Activated T-cell treated with anti-CD3 and anti-CD28 coated beads, Interleukin-2, amount 50 U/mL, for 1 hour (primary cell): ENCODE measurements at places on chromosomes 2 and 18.
A peak's percentile ranks its signal among the peaks of the same experiment; 100 is the strongest.

GRCh38 chr2:134429886-134430285 is 176.0 kb downstream of the MGAT5 start:
- no peak for DNase-seq

DNA sequence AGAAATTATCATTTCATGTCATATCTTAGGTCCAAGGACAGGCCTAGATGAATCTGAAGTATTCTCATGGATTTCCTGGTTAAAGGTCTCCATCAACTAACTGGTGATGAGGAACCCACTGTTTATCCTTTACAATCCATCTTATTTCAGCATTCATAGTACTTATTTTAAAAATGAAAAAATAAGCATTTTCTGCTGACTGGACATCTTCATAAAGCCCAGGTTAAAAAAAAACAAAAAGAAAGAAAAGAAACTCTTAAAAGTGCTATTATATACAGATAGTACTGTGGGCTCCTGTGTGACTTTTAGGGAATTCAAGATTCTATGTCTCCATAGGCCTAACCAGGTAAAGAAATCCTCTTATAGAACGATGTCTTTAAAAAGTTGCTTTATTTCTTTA is 7.1 kb downstream of the ERBB4 start:
- DNase-seq = no peak

GRCh38 chr2:23760736-23761135 is 166.2 kb downstream of the ATAD2B start:
- DNase-seq = no peak

DNA sequence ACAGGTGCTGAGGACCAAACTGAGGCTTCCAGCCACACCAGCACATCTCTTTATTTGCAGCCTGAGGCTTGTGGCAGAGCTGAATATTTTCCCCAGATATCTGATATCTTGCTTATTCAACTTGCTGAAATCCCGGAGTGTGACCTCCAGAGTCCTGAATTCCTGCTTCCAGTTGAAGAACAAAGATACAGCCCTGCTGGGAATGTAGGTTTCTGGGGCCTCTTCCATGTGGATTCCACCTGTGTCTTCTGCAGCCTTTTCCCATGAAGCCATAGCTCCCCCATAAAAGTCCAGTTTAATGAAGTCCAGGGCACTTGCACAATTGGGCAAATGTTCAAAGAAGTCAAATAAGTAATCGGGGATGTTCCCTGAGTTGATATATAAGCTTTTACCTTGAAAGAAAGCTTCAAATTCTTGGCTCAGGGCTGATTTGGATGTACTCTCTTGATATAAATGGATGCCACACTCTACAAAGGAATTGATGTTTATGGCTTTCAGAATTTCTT is 14.9 kb downstream of the NLRC4 start:
- no peak for DNase-seq

GRCh38 chr18:59083136-59083818 is 56.4 kb upstream of the SEC11C start:
- no peak for DNase-seq

DNA sequence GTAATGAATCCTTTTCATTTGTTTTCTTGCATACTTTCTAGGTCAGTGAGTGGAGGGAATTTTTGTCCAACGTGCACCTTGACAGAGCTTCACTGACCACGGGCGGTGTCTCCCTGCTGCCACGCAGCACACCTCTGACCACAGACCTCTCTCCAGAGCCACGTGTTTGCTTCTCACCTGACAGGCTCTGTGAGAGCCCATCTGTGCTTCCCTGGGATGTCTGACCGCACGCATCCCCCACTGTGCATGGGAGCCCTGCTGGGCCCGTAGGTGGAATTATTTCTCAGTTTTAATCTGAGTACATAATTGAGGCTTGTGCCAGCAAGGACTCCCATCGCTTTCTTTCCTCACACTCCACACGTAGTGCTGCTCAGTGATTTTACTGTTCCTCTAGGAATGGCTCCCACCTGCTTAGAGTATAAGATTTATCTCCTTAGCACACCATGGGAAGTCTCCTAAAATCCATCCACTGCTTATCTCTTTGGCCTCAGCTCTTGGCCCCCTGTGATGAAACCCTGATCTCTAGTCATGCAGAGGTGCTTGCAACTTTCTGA is 482.6 kb downstream of the TSN start:
- no peak for DNase-seq

DNA sequence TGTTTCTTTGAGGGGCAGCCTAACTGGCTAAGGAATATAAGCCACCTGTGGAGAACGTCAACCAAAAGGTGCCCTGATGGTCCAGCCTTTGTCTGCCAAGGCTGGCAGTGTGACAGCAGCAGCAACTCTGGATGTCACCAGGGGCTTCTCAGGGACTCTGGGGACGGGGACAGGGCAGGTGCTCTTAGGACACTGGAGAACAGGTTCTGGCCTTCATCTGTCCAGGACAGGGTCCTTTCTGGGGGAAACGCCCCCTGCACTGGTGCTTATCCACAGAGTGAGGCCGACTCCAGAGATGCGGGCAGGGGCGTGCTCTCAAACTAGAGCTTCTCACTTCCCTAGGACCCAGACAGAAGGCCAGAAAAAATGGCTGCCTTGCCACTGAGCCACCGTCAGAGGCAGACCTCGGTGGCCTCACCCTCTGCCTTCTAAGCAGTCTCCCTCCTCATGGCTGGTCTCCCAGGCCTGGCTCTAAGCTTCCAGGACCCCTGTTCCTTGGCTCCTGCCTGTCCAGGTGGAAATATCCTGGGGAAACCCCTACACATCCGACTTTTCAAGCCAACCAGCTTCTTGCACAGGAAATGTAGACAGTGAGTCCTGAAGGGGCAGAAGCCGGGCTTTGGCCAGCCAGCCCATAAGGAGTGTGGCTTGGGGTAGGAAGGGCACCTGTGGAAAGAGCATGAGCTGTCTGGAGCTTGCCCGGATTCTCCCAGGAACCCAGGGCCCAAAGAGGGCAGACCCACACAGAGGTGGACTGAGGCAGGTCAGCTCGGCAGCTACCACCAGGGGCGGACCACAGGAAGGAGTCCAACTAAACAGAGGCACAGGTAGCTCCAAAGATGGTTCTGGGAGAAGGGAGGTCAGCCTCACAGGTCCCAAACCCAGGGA is 11.3 kb upstream of the SFXN5 start:
- DNase-seq = no peak

GRCh38 chr18:76566987-76567386 is 71.9 kb upstream of the ZNF516 start:
- no peak for DNase-seq

DNA sequence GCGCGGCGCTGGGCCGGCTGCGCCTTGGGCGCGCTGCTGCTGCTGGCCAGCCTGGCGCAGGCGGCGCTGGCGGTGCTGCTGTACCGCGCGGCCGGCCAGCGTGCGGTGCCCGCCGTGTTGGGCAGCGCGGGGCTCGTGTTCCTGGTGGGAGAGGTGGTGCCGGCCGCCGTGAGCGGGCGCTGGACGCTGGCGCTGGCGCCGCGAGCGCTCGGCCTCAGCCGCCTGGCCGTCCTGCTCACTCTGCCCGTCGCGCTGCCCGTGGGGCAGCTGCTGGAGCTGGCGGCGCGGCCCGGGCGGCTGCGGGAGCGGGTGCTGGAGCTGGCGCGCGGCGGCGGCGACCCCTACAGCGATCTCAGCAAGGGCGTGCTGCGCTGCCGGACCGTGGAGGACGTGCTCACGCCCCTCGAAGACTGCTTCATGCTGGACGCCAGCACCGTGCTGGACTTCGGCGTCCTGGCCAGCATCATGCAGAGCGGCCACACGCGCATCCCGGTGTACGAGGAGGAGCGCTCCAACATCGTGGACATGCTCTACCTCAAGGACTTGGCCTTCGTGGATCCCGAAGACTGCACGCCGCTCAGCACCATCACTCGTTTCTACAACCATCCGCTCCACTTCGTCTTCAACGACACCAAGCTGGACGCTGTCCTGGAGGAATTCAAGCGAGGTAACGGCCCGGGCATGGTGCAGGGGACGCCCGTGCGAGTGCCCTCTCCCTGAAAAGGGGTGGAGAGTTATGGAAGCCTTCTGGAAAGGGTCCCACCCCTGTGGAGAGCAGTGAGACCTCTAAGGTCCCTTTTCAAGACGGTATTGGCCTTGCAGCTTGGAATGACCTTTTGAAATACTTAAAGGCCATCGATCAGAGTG is 1.0 kb downstream of the CNNM3 start:
- DNase-seq = no peak

DNA sequence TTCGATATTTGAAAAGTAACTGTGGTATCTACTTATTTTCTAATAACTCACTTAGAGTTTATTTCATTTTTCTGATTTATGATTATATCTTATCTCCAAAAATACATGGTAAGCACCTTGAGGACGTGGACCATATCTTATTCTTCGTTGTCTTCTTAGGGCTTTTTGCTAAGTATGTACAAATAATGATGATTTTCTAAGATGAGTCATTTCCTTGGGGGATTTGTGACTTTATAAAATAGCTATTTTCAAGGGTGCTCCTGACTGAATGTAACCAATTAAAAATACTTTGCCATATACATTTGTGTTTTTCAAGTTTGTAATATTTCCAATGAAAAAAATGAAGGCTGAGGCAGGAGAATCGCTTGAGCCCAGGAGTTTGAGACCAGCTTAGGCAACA is 56.3 kb downstream of the GREB1L start:
- DNase-seq = no peak

DNA sequence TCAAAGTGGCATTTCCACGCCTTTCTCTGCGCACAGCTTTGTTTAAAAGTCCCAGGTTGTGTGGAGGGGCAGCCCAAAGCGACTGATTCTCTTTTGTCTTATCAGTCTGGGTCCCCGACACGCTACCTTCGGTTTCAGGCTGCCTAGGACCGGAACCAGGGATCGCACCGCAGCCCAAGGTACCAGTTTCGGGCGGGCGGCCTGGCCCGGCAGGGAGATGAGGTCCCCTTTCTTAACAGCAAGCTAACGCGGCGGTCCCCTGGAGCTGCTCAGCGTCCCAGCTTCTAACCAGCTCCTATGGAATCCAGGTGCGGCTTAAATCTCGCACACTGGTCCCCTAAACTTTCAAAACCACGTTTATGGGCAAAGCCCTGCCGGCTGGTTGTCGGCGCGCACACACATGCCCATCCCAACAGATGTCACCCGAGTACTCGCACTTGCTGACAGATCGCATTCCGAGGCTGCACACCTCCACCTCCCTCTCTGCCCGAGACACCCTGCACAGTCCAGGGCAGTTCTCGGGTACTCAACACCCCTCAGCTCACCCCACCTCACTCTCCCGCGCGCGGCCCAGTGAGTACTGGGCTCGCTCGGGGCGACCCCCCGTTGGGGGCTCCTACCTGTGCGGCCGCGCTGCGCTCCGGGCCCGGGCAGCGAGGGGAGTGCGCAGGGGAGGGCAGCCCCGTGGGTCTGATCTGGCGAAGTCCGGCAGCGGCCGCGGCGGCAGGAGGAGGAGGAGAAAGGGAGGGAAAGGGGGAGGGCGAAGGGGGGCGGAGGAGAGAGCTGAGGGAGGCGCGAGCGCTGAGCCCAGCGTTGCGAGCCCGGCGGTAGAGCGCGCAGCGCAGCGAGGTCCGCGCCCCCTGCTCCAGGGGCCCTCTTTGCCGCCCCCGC is at the start of gene EFEMP1:
Gene EFEMP1, minus strand, starts transcription at position 692 of the 891 bp plus-strand sequence. CDS start 1,342 bp downstream, outside the sequence.
- DNase-seq = no peak

DNA sequence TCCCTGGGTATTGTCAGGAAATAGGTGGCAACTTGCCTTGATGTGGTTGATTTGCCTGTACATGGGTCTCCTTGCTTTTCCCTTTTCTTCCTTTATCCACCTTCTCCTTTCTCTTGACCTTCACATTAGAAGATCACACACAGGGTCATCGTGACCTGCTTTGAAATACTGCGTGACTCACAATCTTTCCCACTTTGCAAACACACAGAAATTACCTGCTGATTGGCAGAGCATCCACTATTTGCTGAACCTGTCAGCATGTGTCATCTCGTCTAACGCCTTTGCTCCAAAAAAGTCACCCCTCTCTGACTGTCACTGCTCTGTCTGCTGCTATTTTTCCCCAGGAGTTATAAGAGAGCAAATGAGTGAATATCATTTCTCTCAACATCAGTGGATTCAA is 60.8 kb downstream of the MYO3B start:
- DNase-seq = no peak

DNA sequence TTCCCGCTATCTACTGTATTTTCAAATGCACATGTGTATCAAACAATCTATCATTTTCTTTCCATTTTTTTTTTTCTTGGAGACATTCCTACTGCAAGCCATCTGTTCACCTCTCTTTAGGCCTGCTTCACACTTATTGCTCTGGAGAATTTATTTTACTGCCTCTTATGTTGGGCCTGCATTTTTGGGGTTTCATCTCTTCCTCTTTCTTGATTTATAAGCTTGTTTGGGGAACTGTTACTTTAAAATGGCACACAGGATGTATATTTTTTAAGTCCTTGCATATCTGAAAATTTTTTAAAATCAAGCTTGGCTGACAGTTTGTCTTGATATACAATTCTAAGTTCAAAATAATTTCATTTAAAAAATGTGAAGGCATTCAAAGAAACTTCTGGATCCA is 3.5 kb upstream of the RAB27B start:
- no peak for DNase-seq

DNA sequence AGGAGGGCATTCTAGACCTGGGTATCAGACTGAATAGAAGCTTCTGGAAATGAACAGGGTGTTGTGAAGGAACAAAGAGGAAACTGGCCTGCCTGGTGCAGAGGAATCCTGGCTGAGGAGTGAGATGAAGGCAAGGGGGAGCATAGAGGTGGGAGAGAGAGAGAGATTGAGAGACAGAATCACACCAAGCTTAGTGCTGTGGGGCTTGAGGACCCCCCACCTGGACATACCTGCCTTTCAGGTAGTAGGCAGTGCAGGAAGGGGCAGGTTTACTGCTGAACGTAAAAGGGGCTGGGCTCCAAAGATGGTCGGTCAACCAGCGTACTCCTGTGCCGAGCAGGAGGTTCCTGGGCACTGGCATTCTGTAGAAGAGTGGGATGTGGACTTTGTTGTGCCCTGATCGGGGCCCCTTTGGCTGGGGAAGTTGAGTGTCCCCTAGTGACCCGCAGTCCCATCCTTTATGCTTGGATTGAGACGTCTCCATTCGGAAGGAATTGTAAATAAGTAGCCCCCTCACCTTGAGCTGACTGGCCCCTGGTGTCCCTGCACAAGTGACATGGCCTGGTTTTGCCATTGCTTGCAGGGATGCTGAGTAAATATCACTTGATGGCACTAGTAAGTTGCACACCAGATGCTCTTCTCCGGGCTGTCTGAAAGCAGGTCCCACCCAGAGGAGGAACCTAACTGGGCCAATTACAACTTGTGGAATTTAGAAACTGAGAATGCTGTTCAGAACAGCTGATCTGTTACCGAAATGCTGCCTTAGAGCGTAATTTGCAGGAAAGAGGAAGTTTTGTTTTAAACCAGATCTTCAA is 1.4 kb downstream of the UBE2F start:
- peak; percentile 46 for DNase-seq

DNA sequence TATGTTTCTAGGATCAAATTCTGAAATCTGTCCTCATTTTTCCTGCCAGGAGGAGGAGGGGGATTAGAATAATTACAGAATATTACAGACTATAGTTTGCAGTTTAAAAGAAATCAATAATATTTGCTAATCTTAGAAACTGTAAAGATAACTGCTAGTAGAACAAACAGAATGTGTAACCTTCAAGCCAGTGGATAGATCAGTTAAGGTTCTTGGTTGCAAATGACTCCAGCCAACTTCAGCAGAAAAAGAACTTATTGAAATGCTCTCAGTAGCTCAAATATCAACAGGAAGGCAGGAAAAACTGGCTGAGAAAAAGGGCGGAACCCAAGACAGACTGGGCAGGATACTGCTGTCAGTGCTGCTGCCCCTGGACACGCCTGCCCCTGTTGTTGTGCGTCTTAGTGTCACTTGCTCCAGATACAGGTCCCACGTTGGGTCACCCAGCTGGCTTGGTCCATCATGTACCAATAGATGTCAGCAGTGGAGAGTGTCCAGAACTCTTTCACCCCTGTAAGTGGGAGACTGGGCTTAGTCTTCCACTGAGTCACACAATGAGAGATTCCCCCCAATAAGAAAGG is 10.2 kb downstream of the NMUR1 start:
- no peak for DNase-seq
